ENCODE measurements at places on chromosomes 2 and 18.

GRCh38 chr2:111053266-111053665 lies 67.4 kb upstream of the BCL2L11 start:
- DNase-seq: no peak

GRCh38 chr2:237451643-237452469 lies 35.2 kb upstream of the MLPH start:
- no peak for DNase-seq

- no peak for DNase-seq
These were observed 256.5 kb downstream of the CD226 start for GRCh38 chr18:69691008-69691760.

- no peak for DNase-seq
These were observed 15.7 kb downstream of the KLHL29 start for GRCh38 chr2:23400703-23401102.

GRCh38 chr2:230577114-230577513 lies 135.5 kb upstream of the CAB39 start:
- DNase-seq: no peak

- DNase-seq: no peak
These were observed 435 bp downstream of the MYO7B start for GRCh38 chr2:127535918-127536317.

DNA sequence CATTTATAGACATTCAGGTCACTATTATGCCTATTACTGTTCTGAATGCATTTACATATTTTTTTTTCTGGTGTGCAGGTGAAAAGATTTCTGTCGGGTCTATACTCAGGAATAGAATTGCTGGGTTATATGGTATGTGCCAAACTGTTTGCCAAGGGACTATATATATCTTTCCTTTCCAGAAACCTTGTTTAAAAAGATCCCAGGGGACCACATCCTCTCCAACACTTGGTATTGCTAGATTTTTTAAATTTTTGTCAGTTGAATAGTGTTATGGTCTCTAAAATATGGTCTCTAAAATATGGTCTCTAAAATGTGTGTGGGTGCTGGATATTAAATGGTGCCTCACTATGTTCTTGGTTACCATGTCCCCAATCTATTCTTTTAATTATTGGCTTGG lies 131.3 kb downstream of the INSIG2 start:
- no peak for DNase-seq

- no peak for DNase-seq
These were observed 235.3 kb downstream of the ZNF516 start for GRCh38 chr18:76259711-76260110.

- DNase-seq: no peak
These were observed 610.0 kb upstream of the CDH2 start for GRCh38 chr18:28786926-28787325.

GRCh38 chr2:240419723-240420122 lies 15.7 kb upstream of the GPC1 start:
- DNase-seq: no peak

- no peak for DNase-seq
These were observed 49.2 kb upstream of the NEMP2 start for GRCh38 chr2:190583507-190584337.

- DNase-seq: no peak
These were observed 60.9 kb downstream of the SOWAHC start for GRCh38 chr2:109674894-109675534.

DNA sequence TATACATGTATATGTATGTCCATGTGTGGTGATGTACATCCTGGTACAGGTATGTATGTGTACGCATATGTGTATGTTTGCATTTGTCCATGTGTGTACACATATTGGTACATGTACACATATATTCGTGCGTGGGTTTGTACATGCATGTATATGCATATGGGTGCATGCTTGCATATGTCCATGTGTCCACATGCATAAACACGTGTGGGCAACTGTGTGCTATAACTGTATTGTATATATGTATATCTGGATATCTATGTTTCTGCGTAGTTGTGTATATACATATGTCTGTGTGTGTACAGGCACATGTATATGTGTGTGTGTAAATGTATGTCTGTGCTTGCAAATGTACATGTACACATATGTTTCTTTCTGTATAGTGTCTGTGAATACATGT lies 858.5 kb downstream of the CNTNAP5 start:
- no peak for DNase-seq
